ENCODE measurements at places on chromosomes 6 and 20. TPM values are rescaled to one million over a fixed set of nuclear protein-coding genes. Genes with fewer than 3 reads are reported as not detected.
A peak's percentile ranks its signal among the peaks of the same experiment; 100 is the strongest.

GRCh38 chr20:63697868-63698545, 1.6 kb downstream of the TNFRSF6B start:
- no peak for DNase-seq

- DNase-seq, result no peak
Observed at GRCh38 chr6:3627956-3628835, 123.3 kb downstream of the PXDC1 start.

RPRD1B gene
- polyA plus RNA-seq, result 43.6 TPM

DNA sequence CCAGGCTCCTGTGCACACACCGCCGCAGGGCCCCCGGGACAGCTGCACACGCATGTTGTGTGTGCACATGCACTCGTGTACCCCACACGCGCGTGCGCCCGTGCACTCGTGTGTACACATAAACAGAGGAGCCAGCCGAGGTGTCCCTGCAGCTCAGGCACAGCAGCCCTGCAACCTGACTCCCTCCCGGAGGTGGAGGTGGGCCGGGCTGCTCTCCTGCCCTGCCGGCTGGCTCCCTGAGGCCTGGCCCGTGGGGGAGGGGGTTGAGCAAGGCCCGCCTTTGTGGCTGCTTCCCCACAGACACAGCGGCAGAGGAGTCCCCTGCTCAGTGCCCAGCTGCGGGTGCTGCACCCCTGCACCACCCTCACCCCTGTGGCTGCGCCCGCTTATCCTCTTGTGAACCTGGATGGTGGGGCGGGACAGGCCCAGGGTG, 624 bp downstream of the RBBP8NL start:
- peak; percentile 53 for DNase-seq

FAM209B gene
- 0.55 TPM for polyA plus RNA-seq

INSM1 gene
- not detected for polyA plus RNA-seq

DNA sequence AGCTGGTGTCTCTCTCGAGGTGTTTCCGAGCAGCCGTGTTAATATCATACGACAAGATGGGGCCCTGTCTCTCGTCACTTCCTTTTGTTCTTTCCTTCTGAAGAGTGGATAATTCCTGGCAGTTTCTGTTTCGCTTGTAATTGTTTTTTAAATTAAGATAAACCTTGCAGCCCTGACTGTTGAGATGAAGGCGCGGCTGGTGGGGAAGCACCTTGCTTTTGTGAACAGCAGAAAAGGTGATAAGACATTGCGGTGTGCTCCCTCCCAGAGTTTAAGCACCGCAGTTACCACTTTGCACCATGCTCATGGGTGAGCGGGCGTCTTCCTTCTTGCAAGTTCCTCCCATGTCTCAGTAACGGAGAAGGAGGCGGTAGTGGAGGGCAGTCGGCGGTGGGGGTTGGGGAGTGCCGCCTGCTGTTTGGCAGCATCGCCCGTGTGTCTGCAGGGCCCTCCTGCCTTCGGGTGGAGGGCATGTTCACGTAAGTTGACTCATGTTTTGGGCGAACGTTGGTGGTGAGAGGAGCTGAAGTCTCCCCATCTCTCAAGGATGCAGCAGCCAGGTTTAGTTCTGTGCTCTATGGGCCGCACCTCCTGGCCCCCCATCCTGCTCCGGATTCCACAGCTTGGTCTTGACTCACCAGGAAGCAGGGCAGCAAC, 345.9 kb downstream of the TAF4 start:
- no peak for DNase-seq

DNA sequence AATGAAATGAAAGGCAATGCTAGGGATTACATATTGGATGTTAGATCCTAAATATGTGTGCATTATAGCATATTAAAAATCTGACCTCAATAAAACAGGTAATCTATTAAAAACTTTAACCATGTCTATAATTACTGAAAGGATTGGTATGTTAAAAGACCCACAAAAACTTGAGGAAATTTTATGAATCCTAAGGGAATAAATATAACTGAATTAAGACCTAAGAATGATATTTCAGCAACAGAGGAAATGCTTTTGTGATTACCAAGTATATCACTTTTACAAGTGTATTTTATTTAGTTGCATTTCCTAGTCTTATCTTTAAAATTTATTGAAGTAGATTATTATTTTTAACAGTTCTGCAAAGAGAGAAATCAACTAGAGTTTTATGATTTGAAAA, 571.5 kb downstream of the HDGFL1 start:
- DNase-seq, result peak; percentile 2

CCN6 gene
- 2.7 TPM for polyA plus RNA-seq

GRCh38 chr6:150632785-150633485, 33.2 kb downstream of the PLEKHG1 start:
- no peak for DNase-seq

MYLK2 gene
- polyA plus RNA-seq, result 0.76 TPM

GRCh38 chr6:108941859-108942258, 93.6 kb downstream of the ARMC2 start:
- DNase-seq, result no peak

DNA sequence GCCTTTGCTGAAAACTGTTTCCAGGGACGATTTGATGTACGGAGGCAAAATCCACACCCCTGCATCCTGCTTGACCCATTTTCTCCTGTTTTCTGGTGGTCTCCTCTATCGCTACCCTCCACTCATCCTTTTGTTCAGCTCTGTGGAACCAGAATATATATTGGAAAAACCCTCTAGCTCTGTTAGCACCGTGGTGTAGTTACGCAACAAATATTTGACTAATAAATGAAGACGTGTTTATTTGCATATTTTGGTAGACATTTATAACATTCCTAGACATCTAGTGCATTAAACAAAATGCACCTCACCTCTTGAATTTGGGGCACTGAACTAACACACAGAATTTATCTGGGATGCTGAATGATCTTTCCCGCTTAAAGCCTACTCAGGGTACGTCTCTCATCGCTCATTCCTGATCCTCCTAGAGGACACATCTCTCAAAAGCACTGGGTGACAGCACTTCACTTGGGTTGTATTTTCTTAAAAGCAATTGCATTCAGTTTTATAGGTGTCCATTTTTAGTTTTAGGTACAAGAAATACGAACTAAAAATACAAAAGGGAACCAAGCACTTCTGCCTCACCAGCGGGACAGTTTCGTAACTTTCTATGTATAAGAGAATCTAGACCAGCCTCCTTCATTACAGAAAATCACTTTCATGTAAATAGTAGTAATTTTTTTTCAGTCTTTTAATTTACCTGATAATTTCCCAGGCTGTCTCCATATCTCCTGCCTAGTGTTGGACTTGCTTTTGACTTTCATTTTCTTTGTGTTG, 59.2 kb downstream of the SNRNP48 start:
- DNase-seq, result no peak

- DNase-seq, result no peak
Observed at GRCh38 chr6:47245745-47246371, 63.8 kb downstream of the TNFRSF21 start.

GRCh38 chr20:21632031-21632734, 73.3 kb upstream of the PAX1 start:
- DNase-seq, result no peak

OLIG3 gene
- polyA plus RNA-seq, result not detected

DNA sequence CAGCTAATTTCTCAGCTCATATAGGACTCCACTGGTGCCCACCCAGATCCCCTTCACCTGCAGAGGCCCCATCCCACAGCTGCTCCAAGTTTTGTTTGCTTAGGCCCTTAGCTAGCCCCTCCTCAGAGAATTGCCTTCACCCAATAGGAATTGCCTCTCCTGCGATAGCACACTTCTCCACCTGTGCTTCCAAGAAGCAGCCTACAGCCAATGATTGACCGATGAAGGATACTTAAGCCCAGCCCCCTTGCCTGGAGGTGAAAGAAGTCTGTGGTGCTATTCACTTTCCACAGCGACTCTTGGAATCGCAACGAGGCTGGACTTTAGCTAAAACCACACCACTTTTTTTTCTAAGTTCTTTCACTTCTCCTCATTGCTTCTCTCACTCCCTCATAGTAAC, 353.2 kb upstream of the BTBD3 start:
- DNase-seq, result no peak

CDH26 gene
- polyA plus RNA-seq, result 1.6 TPM

COL9A3 gene
- 10.3 TPM for polyA plus RNA-seq

DNA sequence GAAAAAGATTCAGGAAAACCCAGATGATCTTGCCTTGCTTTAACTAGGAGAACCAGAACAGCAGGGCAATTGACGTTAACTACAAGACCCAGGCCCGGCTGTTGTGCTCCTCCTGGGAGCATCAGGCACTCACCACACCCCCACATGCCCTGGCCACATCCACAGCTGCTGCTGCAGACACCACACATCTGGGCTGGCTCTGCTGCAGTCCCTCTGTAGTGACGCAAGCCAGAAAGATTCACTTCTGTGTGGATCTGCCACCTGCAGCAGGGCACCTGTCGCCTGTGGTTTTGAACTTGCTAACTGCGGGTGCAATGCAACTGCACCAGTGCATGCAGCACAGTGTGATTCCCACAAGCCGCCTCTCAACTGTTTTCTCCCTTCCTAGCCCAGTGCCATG, 228.8 kb downstream of the SYNDIG1 start:
- DNase-seq, result no peak

DNA sequence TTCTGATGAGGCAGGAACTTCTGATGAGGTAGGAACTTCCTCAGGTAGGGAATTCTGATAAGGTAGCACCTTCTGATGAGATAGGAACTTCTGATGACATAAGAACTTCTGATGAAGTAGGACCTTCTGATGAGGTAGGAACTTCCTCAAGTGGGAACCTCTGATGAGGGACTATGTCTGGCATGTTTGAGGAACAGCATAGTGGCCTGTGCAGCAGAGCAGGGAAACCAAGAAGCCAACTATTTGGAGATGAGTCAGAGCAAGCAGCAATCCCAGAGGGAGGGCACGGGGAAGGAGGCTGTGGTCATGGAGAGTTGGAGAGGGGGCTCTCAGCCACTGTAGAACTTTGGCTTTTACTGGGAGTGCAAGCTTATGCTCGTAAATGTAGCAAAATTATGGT, 132.4 kb downstream of the CFAP61 start:
- DNase-seq, result no peak

DNA sequence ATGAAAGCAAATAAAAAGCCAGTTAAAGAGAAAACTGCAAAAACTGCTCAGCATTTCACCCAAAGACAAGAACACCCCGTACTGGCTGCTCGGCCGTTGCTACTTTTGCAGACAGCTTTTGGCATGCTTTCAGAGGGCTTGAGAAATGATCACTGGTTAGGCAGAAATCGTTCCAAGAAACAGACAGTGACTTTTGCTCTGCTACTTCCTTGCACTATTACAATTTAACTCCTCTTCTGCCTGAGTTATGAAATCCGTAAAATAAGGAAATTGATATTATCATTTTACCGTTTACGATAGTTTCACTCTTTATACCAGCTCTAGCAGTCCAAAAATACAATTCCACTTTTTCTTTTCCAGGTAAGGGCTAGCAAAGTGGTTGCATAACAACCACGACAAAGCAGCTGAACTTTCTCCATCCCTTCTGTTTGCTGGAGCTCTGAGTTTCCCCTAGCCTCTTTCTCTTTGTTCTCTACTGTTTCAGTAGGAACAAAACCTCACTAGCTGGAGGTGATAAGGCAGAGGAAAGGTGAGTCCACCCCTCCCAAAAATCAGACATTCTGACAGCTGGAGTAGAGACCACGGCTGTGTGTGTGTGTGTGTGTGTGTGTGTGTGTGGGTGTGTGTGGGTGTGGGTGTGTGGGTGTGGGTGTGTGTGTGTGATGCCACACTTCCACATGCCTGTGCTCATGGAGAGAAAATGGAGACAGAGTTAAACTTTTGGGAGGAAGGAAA, 191.8 kb upstream of the RREB1 start:
- DNase-seq, result no peak

ID4 gene
- 136 TPM for polyA plus RNA-seq

SENP6 gene
- polyA plus RNA-seq, result 186 TPM

DNA sequence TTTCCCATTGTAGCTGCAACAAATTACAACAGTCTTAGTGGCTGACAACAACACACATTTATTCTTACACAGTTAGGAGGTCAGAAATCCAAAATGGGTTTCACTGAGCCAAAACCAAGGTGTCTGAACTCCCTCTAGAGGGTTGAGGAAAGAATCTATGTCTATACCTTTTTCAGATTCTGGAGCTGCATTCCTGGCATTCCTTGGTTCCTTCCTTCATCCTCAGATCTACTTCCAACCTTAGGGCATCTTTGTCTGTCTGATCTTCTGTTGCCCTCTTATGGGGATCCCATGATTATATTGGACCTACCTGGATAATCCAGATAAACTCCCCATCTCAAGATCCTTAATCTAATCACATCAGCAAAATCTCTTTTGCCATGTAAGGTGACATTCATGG, 540.9 kb upstream of the MAP3K7 start:
- no peak for DNase-seq

DNA sequence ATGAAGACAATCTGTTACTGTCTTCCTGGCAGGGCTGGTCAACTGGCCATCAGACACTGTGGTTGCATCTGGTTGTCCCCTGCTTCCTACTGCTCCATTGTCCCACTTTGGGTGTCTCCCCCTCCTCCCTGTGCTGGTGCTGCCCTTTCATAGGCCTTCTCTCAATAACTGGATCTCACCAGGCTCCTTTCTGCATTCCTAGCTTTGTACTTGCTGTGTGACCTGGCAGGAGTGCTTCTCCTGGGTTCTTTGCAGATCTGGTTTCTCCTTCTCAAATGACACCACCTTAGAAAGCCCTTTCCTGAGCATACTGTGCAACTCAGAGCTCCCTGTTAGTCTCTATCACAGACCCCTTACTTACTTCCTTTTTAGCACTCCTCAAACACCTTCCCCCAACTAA, 223.0 kb downstream of the BCKDHB start:
- DNase-seq, result no peak

DNA sequence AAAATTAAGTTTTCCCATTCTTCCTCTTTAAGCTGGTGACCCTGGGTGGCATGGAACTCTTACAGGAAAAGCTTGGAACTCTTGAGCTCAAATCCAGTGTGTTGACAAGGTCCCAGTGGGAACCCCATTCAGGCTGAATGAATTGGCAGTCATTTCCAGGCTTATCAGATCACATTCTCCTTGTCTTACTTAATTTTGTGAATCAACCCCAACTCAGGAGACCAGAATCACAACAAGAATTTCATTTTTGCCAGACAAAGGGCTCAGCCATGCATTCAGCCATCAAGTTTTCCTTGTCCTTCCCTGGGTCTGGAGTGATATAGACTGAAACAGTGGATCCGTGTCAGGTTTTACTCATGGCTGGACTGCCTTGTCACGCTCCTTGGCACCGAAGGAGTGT, 92.1 kb upstream of the EEF1E1 start:
- no peak for DNase-seq

All from left kidney (tissue), 8 donors.